ENCODE measurements at places on chromosomes 7 and 10.

- DNase-seq = no peak
These were observed 46.3 kb downstream of the PLEKHA8 start for GRCh38 chr7:30074422-30075030.

DNA sequence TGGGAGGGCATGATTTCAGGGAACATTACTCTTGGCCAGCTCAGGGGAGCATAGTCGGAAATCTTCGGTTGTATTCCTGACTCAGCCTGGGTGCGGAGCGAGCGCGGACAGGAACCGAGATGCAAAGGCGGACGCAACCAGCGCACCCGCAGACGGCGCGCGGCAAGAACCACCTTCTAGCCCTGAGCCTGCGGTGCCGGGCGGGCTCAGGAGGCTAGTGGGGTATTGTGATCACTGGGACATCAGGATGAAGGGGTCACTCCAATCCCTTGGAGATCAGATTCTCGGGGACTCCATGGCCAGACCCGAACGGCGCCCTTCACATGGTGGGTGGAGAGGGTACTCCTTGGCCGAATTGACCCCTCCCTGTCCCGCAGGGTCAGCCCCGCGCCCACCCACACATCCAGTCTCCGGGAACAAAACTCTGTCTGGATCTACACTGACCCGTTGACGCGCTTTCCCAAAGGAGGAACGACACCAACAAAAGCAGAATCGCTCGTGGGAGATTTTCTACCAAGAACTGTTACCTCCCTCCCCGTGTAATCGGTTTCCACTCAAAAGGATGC is 730.5 kb downstream of the ZWINT start:
- no peak for DNase-seq

DNA sequence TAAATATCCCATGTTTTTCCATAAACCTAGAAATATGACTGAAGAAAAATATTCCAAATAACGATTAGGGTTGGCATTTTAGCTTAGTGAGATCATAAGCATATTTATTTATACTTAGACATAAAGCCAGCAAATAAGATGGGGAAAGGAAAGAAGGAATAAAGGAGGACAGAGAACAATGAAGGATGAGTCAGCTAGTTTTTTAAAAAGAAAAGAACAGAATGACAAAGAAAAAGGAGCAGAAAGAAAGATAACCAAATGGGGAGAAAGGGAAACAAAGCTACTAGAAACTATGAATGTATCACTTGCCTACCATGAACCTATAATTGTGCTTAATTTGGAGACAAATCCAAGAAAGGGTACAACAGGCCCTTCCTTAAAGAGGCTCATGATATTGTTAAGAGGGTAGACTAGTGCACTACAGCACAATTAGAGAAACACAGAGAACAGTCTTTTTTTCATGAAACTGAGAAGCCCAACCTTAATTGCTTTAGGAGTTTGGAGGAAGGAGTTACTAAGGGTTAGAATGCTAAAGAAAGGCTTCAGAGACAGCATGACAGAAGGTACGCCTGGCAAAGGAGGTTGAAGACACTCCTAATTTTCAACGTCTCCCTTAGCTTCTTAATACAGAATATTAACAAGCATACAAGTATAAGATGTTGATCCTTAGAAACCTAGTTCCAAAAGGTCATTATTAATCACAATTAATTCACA is 23.9 kb downstream of the HERPUD2 start:
- DNase-seq = no peak

DNA sequence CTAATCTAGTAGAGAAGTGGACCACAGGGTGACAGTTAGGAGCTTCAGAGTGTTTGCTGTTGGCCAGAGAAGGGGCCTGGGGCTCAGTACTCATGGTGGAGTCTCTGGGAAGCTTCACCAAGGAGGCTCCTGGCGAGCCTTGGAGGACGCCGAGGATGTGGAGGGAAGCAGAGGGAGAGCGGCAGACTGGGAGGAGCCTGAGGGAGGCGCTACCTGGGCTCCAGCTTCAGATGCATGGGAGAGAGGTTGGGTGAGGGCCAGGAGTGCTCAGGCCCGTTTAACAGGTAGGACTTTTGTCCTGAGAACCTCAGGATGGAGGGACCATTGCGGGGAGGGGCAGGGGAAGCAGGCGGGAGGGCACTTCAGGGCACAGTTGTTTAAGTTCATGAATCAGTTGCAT is 24.2 kb downstream of the DOCK1 start:
- DNase-seq = no peak

GRCh38 chr7:114708646-114709045 is 213.2 kb upstream of the MDFIC start:
- DNase-seq = no peak

GRCh38 chr10:113425008-113425407 is 127.8 kb upstream of the HABP2 start:
- DNase-seq = no peak

DNA sequence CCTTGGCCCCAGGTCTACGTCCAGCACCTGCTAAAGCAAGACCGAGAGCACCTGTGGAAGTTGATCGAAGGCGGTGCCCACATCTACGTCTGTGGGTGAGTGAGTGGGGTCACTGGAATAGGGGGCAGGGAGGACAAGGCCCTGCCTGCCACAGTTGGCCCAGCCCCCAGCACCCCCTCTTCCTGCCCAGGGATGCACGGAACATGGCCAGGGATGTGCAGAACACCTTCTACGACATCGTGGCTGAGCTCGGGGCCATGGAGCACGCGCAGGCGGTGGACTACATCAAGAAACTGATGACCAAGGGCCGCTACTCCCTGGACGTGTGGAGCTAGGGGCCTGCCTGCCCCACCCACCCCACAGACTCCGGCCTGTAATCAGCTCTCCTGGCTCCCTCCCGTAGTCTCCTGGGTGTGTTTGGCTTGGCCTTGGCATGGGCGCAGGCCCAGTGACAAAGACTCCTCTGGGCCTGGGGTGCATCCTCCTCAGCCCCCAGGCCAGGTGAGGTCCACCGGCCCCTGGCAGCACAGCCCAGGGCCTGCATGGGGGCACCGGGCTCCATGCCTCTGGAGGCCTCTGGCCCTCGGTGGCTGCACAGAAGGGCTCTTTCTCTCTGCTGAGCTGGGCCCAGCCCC is 8.1 kb downstream of the TMEM120A start:
- DNase-seq = no peak

GRCh38 chr10:88934900-88935672 is 17.5 kb downstream of the ACTA2 start:
- DNase-seq = peak; percentile 70

DNA sequence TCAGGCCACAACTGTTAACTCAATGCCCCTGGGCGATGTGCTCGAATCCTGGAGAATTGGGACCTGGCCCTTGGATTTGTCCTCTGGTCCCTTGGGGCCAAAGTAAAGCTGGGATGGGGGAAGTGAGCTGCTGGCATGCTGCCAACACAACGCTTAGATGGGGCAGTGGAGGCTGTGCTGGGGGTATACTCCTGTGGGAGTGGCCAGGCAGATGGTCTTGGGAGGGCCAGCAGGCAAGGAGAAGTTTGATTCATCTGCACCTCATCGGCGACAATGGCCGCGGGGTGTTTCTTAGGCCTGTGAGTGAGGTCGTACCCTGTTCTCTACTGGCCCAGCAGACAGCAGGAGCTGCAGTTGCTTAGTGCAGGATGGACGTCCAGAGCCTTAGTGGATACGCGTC is 139.0 kb upstream of the MTPN start:
- no peak for DNase-seq

GRCh38 chr7:138075350-138075749 is 909 bp upstream of the AKR1D1 start:
- no peak for DNase-seq

- DNase-seq = no peak
These were observed 70.4 kb downstream of the ZFAND4 start for GRCh38 chr10:45602082-45602730.

DNA sequence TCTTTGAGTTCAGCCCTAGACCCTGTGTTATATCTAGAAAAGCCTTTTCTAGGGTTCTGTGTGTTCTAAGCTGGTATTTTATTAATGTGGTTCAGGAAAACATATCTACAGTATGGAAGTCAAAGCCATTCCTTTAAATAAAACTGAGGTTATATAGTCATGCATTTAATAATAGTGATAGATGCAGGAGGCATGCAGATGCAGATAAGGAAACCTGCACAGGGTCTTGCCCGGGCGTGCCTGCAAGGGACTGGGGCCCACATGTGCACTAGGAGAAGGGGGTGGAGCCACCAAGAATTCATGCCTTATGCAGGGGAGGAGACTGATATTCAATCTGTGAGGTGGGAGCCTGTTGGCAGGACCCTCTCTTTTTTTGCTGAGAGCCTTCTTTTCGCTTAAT is 171.5 kb downstream of the PRPF18 start:
- DNase-seq = no peak

GRCh38 chr10:88680958-88681357 is 16.7 kb downstream of the LIPF start:
- DNase-seq = no peak

DNA sequence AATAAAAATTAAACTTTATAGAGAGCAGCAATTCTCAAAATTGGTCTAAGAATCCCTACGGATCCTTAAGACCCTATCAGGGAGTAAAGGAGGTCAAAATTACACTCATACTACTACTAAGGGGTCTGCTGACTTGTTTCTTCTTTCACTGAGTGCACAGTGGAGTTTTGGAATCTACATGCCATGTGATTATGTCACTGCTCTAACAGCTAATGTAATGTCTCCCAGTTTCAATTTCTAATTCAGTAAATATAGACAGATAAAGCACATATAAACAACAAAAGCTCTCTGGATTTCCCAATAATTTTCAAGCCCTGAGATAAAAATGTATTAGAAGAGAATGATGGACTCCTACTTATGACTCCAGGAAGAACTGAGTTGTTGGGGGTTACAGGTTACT is 74.6 kb downstream of the WAPL start:
- no peak for DNase-seq

DNA sequence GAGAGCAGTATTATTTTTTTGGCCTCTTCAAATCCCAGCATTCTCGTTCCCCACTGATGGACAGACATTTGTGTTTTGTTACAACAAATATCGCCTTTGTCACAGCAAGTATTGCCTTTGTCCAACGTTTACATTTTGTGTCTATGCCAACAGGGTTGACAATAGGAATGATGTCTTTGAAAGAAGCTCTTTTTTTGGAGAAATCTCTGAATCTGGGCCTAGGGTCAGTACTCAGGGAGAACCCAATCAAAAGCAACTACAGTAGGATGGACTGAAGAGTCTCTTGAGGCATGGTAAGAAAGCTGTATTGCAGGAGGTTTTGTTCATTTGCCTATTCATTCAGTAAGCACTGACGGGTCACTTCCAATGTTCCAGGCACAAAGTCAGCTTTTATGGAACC is 57.7 kb upstream of the KLF14 start:
- DNase-seq = no peak

- DNase-seq = peak; percentile 1
These were observed 1.5 kb downstream of the CYP3A7 start for GRCh38 chr7:99733448-99733847.

DNA sequence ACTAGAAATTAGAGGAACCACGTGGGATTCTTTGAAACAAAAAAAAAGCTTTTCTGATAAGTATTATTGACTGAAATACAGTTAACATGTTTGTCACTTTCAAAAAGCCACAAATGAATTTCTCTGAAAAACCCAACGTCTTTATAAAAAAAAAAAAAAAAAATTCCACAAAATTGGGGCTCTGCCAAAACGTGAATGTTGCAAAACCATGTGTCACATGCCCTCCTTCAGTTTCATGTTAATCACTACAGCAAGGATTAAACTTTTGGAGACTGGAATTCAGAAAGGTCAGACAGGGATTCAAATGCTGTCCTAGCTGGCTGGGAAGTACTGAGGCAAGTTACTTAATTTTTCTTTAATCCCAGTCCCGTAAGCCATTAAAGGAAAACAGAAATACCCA is 278.0 kb upstream of the KLF14 start:
- DNase-seq = no peak

DNA sequence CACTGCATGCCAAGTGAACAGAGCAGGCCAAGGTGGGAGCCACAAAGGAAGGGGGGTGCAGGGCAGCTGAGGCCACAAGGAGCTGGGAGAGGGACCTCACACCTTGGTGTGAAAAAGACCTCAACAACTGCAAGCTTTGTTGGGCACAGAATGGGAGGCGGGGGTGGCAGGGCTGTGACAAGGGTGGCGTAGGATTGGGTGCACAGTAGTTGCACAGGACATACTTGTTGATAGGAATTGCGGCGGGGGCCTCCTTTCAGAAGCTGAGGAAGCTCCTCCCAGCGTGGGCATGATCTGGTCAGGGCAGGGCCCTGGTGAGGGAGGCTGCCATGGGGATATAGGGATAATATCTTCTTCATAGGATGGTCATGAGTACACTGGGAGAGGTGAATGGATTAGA is 25.8 kb downstream of the POLL start:
- no peak for DNase-seq

DNA sequence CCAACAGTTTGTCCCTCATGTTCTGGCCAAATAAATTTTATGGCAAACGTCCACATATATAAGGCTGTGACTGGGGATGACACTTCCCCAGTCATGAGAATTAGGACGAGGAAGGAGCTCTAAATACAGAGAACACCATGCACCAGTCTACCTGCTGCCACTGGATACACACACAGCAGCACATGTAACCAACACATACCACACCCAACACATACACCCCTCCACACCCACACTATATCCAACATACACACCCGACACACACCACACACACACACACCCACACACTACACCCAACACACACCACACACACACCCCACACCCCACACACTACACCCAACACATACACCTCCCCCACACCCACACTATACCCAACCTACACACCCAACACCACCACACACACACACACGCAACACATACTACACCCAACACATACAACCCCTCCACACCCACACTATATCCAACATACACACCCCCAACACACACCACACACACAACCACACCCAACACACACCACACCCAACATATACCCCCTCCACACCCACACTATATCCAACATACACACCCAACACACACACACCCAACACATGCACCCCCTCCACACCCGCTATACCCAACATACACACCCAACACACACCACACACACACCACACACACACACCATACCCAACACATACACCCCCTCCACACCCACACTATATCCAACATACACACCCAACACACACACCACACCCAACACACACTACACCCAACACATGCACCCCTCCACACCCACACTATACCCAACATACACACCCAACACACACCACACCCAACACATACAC is 74.1 kb downstream of the HIPK2 start:
- DNase-seq = no peak

GRCh38 chr7:108382932-108383331 is 73.3 kb downstream of the NRCAM start:
- no peak for DNase-seq

DNA sequence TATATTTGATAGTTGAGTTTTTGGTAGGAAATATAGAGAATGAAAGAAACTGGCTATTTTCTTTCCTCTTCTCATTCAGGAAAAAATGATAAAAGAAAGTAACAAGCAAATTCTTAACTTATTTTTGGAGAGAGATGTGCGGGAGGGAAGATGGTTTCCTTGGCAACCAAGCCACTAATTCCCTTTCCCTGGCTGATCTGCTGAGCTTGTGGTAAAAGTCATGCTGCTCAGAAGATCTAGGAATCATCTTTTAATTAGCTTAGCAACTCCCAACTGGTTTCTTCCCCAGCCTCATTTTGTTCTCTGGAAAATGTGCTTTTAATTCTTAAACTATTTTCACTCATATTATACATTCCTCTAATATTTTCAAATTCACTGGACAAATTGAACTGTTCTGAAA is 11.8 kb downstream of the UROS start:
- no peak for DNase-seq
